ENCODE measurements at places on chromosomes 7 and 10.

DNA sequence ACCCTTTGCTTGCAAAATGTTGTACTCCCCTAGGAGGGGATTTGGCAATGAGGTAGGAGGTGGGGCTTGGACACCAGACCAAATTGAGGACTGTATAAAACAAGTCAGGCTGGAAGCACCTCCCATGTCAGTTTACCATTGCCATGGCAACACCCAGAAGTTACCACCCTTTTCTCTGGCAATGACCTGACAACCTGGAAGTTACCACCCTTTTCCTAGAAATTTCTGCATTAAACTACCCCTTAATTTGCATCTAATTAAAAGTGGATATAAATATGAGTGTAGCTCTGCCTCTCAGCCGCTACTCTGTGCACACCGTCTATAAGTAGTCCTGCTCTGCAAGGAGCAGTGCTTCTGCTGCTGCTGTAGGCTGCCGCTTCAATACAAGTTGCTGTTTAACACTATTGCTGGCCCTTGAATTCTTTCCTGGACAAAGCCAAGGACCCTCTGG lies 7.8 kb upstream of the BLNK start:
- DNase-seq, result no peak

- peak; percentile 81 for DNase-seq
Measured at GRCh38 chr10:6204063-6204340, 1.3 kb downstream of the PFKFB3 start.

DNA sequence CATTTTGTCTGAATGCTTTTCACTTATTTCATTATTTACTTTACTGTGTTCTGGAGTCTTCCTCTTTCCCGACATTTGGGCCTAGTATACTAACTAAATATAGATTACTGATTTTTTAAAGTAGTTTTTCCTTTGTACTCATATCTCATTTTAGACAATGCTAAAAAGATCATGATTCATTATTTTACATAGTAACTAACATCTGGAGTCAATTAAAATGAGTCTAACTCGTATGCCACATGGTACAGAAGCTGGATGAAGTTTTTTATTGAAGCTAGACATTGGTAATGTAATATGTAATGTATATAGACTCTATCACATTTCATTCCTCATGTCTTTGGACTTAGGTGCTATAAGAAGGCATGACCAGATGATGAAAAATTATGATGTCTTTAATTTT lies 156.3 kb upstream of the HGF start:
- no peak for DNase-seq

GRCh38 chr10:103648636-103649532 lies 155.4 kb downstream of the NEURL1 start:
- no peak for DNase-seq

DNA sequence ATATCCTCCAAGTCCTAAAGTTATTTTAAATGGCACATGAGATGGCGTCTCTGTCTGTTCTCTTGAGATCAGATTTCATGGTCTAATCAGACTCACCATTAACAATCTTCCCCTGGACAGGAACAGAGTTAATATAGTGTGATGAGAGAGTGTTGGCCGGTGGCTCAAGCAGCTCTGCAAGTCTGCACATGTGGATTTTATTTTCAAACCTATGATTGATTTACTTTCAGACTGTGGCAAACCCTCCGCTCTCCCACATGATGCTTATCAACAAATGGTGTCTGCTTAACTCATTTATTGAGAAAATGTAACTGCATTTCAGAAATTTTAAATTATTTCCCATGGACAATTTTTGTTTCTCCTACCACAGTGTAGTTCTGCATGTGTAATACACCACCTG lies 46.5 kb upstream of the HGF start:
- no peak for DNase-seq

- no peak for DNase-seq
Measured at GRCh38 chr7:29400437-29400836, 163.2 kb upstream of the PRR15 start.

GRCh38 chr7:33760834-33761233 lies 144.5 kb upstream of the BMPER start:
- no peak for DNase-seq

GRCh38 chr7:70734411-70734810 lies 397.5 kb upstream of the GALNT17 start:
- no peak for DNase-seq

DNA sequence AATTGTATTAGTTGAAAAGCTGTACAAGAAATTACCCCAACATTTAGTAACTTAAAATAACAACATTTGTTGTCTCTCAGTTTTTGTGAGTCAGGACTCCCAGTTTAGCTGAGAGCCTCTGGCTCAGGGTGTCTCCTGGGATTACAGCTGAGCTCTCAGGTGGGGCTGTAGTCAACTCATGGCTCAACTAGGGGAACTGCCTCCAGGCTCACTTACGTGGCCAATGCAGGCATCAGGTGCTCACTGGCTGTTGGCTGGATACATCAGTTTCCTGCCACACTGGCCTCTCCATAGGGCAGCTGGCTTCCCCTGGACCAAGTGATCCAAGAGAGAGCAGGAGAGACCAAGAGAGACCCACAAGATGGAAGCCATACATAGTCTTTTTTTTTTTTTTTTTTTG lies 17.5 kb downstream of the CCNY start:
- DNase-seq, result no peak

- DNase-seq, result no peak
Measured at GRCh38 chr10:98536551-98536950, 89.8 kb upstream of the HPS1 start.

DNA sequence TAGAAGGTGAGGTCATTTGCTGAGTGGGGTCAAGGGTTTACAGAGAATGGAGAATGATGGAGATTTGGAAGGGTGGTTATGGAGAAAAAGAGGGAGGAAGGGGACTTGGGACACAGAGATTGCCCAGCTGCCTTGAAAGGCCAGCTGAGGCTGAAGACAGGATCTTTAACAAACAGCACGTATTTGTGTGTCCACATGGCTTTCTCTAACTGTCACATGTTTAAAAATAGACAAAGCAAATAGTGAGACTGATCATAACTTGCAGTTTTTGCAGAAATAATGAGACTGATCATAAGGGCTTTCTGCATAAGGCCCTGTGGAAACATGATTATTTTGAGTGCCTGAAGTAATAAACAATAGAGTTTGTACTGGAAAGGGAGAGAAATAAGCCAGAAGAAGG lies 212.7 kb downstream of the HDAC9 start:
- no peak for DNase-seq

- no peak for DNase-seq
Measured at GRCh38 chr7:151853896-151854719, 22.8 kb downstream of the PRKAG2 start.

- DNase-seq, result no peak
Measured at GRCh38 chr10:6399231-6399741, 180.8 kb downstream of the PRKCQ start.

DNA sequence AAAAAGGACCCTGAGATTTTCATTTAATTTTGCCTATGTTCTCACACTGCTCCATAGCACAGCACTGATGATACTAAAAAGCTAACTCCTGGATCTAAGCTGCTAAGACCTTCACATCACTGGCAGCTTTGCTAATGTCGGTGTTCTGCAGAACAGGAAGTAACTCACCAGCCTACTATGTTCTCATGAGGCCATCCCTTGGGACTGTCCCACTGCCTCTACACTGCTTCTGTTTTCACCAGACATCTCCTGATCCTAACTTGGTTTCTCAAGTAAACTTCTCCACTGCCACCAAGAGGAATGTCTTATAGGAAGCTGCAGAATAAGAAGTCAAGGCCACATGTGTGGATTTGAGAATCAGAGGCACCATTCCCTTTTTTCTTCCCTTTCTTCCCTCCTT lies 15.1 kb downstream of the HTR7 start:
- no peak for DNase-seq

- DNase-seq, result no peak
Measured at GRCh38 chr7:91633013-91633441, 247.5 kb downstream of the MTERF1 start.

- DNase-seq, result no peak
Measured at GRCh38 chr7:118005026-118005425, 131.8 kb upstream of the CTTNBP2 start.

DNA sequence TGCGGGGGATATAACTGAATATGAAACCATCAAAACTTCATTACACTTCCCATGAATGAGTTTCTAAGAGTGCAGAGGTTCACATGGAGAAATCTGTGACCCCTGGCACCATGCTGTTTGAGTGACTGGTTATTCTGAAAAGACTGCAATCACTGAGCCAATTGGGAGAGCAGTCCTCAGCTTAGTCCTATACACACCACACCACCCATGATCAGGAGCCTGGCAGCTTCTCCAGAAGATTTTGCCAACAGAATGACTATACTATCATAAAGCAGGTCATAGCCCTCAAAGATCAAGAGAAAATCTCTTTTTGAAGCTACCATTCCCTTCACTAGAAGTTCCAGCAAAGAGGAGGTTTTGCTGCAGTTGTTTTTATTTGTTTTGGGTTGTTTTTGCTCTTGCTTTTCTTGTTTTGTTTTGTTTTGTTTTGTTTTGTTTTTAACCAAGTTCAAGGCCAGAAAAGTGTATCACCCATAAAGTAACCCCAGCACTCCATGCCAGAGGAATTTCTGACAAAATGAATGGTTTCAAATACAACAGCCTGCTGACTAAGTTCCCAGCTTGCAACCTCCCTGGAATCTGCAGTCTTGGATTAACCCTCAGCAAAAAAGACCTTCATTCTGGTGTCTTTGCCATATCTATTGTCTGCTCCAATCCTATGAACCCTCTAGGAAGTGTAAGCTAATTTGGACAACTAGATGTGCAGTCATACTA lies 19.7 kb upstream of the HGF start:
- no peak for DNase-seq

- DNase-seq, result no peak
Measured at GRCh38 chr10:103985726-103986125, 18.8 kb downstream of the SLK start.

GRCh38 chr10:44008270-44008916 lies 359.7 kb upstream of the ZNF32 start:
- no peak for DNase-seq

- DNase-seq, result no peak
Measured at GRCh38 chr7:28199021-28199510, 18.5 kb upstream of the JAZF1 start.

- no peak for DNase-seq
Measured at GRCh38 chr7:143408686-143409561, at the start of gene EPHA1. EPHA1 (minus strand) TSS chr7:143408856; CDS start chr7:143408805, 51 bp downstream.

DNA sequence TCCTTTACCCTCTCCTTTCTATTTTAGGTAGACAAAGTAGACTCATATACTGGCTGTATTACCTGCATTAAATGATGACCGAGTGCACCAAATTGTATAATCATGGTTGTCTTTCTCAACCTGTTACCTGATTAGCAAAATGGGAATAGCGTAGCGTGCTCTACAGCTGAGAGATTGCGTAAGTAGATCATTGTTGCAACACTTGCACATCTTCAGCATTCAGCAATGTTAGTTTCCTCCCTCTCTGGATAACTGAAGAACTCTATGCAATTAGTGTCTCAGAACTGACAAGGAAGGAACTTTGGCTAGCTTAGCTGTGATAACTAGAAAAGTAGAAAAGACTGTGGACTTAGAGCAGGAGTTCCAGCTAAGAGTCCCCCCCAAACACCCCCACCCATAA lies 787.4 kb downstream of the PHTF2 start:
- DNase-seq, result no peak

- no peak for DNase-seq
Measured at GRCh38 chr10:128804411-128804810, 662.6 kb upstream of the MGMT start.

DNA sequence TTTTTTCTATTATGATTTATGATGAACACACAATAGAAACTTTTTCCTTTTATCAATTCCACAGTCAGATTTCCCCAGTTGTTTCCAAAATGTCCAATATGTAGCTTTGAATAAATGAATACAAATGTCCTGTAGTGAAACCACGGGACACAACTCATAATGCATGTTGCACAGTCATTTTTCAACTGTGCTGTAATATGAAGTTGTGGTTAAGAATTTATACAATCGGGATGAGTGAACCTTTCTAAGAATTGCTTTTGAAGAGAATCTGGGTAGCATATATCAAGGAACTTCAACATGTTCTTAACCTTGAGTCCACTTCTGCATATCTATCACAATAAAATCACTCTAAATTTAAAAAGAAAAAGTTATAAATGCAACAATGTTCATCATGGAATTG lies 14.6 kb upstream of the ST7 start:
- no peak for DNase-seq

DNA sequence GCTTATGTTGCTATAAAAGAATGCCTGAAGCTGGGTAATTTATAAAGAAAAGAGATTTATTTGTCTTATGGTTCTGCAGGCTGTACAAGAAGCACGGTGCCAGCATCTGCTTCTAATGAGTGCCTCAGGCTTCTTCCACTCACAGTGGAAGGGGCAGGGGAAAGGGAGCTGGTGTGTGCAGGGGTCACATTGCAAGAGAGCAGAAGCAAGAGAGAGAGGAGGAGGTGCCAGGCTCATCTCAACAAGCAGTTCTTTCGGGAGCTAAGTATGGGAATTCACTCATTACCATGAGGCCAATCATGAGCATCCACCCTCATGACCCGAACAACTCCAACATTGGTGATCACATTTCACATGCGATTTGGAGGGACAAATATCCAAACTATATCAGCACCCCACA lies 17.2 kb upstream of the SLK start:
- DNase-seq, result no peak

DNA sequence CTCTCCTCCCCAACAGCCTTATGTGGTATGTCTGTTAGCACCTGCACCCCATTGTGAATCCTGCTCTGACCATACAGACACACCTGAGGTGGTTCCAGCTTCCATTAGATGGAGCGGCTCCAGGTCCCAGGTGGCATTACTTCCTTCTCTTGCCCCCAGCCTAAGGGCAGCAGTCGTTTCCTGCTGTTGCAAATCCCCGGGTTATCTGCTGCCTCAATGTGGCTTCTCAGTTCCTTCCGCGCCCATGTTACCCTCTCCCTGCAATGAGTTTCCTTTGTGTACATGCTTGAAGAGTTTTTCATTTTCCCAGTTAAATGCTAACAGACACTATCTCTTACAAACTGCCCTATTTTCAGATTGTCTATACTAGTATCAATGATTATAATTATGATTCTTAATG lies 62.8 kb upstream of the PRKCQ start:
- DNase-seq, result no peak

- DNase-seq, result no peak
Measured at GRCh38 chr7:48811071-48811470, 113.3 kb upstream of the CDC14C start.

- DNase-seq, result no peak
Measured at GRCh38 chr10:67819768-67820204, 18.2 kb downstream of the DNAJC12 start.

- DNase-seq, result no peak
Measured at GRCh38 chr7:112262036-112262435, 55.5 kb downstream of the ZNF277 start.

DNA sequence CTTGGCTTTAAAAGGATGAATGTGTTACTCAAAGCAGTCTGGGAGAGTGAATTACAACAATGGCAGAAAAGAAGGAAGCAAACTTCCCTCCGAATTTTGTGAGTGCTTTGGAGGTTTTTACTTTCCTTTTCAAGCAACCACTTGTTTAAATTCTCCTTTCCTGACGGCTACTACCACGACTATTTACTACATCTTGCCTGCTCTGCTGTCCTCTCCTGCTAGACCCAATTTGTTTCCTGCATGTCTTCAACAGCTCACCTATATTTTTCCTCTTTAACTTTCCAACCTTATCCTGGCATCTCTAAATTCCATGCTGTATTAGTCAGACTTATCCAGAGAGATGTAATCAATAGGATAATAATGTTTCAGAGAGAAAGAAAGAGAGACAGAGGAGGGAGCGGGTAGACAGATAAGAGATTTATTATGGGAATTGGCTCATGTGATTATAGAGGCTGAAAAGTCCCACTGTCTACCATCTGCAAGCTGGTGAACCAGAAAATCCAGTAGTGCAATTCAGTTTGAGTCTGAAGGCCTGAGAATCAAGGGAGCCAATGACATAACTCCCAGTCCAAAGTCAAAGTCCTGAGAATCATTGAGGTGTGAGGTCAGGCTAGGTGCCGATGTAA lies 42.8 kb upstream of the SLC13A1 start:
- DNase-seq, result no peak
